ENCODE measurements at places on chromosomes 16 and 17. TPM values are rescaled to one million over a fixed set of nuclear protein-coding genes. Genes with fewer than 3 reads are reported as not detected.

DNA sequence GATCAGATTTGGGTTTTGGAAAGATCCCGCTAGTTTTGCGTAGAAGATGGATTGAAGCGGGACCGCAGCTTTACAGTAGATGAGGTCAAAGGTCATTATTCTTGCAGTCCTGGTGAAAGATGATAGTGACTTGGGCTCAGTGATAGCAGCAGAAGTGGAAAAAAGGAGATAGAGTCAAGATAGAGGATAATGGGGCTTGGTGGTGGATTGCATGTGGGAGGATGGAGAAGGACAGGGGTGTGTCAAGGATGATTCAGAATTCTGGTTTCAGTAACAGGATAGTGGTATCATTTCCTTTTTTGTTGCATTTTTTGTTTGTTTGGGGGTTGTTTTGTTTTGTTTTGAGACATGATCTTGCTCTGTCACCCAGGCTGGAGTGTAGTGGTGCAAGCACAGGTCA is 28.7 kb downstream of the CHD9NB start:
- DNase-seq = no peak

GRCh38 chr17:77893144-77894044 is 65.1 kb upstream of the TNRC6C start:
- peak; percentile 33 for DNase-seq

DNA sequence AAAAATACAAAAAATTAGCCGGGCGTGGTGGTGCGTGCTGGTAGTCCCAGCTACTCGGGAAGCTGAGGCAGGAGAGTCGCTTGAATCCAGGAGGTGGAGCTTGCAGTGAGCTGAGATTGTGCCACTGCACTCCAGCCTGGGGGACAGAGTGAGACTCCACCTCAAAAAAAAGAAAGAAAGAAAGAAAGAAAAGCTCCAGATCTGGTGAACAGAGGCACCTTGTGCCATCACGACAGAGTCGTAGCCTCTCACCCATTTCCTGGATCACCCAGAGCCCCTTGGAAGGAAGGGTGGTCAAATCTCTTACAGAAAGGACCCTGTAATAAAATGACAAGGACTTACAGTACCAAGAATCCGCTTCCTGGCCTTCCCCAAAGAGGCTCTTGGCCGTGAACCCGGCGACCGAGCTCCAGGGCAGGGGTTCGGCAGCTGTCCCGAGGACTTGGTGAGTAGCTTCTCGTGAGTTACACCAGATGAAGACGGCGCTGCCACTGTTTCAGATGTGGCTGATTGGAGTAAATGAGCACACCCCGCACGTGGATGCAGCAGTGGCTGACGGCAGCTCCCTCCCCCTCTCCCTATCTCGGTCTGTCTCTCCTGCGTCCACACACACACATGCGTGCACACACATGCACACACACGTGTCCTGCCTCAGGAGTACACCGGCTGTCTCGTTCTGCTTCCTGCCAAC is 13.5 kb downstream of the LGALS3BP start:
- no peak for DNase-seq

GRCh38 chr17:29747660-29748059 is 124.9 kb upstream of the CORO6 start:
- DNase-seq = no peak

DNA sequence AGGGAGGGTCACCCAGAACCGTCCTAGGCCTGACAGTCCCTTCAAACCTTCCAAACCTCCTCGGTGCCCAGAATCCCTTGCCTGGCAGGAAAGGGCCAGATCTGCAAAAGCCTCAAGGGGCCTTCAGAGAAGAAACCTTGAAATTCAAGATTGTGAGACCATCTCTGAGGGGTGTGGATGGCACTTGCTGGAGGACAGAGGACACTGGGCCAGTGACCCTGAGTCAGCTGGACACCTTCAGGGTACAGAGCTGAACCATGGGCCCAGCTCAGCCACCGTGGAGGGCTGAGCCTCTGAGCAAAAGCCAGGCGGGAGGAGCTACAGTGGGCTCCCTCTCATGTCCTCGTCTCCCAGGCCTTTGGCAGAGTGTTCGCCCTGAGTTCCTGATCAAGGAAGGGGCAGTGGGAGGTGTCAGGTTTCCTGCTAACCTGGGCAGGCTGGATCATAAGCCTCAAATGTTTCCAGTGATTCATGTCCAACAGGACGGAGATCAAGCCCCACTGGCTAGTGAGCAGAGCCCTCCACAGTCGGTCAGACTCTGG is 3.0 kb downstream of the PDILT start:
- DNase-seq = no peak

DNA sequence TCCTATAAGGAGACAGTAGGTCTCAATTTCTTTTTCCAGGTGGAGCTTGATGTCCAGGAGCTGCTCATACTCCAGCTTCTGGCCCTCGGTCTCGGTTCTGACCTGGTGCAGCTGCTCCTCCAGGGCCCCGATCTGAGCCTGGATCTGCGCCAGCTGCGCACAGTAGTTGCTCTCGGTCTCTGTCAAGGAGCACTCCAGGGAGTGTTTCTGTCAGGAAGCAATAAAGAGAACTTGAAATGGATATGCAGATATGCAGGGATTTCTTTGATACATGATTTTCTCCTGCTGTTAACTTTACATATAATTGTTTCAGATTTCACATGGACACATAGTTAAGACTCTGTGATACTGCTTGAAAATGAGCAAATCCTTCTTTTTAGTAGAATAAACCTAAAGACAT is 4.7 kb downstream of the KRT25 start:
- no peak for DNase-seq

DNA sequence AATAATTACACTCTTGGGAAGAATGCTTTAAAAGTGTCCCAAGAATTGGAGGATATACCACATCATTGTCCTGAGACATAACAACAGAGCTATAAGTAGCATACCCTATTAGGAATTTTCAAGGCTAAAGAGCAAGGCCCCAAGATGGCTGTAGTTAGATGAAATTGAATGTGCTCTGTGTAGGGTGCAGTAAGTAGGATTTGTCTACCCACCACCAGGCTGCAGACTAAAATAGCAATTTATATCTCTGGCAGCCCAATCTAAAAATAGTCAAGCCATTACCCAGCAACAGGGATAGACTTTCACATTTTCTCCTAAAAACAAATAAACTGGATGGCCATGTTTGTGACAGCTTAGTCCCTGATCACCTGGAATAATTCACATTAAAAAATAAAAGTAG is 5.6 kb downstream of the MMD start:
- no peak for DNase-seq

- DNase-seq = no peak
These were observed 55.2 kb downstream of the CDH11 start for GRCh38 chr16:65066651-65067050.

DNA sequence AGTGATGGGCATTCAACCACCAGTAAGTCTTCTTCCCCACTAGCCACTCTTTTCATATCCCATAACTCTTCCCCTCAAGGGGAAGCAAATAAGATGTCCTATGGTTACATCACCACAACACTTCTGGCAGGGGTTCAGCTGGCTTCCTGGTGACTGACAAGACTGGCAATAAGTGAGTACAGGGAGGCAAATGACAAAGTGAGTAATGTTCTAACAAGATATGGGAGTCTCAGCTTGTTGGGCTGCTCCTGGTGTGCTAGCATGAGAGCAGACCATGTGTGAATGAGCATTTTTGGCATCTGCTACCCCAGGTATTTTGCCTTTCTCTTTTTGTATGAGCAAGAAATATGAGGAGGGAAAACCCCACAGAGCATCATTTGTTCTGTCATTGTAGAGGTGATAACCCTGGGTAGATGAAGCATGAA is 9.9 kb downstream of the TMIGD1 start:
- DNase-seq = peak; percentile 60

GRCh38 chr16:74700116-74700437 is 585 bp downstream of the MLKL start:
- peak; percentile 58 for DNase-seq

Gene SMIM22
- not detected for total RNA-seq

Gene FNDC8
- total RNA-seq = not detected

Gene CCL5
- total RNA-seq = 5.3 TPM

Gene ADORA2B
- total RNA-seq = 0.67 TPM
